GM13976 (cell line): ENCODE measurements at places on chromosomes 1 and 21.

DNA sequence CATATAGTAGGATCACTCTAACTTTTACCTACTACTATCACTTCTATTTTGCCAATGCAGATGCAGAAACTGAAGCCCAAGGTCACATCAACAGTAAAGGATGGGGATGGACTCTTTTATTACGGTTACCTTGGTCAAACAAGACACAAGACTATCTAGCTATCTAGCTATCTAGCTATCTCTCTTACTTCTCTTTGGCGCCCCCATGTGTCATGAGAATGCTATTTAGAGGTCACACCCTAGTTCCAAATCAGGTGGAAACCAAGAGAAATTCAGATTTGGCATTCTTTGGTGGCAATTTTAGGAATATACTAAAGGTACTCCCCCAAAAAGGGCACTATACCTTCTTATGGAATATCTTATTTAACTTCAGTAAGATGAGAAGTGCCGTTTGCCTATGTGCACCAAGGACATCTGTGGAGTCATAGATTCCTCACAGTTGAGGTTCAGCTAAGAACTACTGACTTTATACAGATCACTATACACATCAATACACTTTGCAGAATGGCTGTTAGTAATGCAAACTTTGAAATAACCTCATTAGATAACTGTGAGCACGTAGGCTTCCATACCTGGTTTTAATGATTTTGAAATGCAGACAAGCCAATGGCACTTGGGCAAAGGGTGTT, 6.7 kb downstream of the ZNF648 start:
- peak; percentile 65 for DNase-seq

- no peak for DNase-seq
Observed at GRCh38 chr21:39153842-39154241, 29.4 kb downstream of the PSMG1 start.

- DNase-seq, result no peak
Observed at GRCh38 chr21:43703035-43703880, 15.7 kb upstream of the PDXK start.

DNA sequence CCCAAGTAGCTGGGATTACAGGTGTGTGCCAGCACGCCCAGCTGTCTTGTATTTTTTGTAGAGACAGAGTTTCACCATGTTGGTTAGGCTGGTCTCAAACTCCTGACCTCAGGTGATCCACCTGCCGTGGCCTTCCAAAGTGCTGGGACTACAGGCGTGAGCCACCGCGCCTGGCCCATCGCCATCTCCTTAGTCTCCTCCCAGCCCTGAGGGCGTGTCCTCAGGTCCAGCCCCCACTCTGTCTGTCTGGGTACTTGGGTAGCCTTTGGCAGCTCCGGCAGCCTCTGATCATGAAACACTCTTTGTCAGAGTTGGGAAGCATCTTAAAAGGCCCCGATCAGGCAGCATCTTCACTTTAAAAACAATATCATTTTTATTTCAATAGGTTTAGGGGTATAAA, 90.3 kb upstream of the DISP3 start:
- DNase-seq, result no peak

- DNase-seq, result no peak
Observed at GRCh38 chr1:234970731-234971476, 157.7 kb downstream of the TOMM20 start.

- no peak for DNase-seq
Observed at GRCh38 chr1:16243215-16243610, 6.2 kb upstream of the CPLANE2 start.

DNA sequence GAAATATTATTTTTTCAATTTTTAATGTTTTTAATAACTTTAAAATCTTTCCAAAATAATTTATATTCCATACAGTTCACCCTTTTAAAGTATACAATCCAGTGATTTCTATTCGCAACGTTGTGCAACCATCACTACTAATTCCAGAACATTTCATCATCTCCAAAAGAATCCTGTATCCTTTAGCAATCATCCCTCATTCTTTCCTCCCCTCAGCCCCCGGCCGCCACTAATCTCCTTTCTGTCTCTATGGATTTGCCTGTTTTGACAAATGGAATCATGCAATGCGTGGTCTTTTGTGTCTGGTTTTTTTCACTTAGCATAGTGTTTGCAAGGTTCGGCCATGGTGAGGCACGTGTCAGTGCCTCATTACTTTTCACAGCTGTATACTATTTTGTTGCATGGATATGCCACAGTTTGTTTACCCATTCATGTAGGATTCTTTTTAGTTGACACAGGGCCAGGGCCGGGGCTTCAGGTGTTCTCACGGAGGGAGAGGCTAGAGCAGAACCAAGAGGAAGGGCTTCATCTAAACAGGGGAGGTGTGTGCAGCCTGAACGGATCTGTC, 40.6 kb upstream of the ZBTB40 start:
- no peak for DNase-seq
